MM.1S (cell line): ENCODE measurements at places on chromosomes 1 and 21.
A peak's percentile ranks its signal among the peaks of the same experiment; 100 is the strongest.

GRCh38 chr1:201476670-201477344 is 7.8 kb upstream of the PHLDA3 start:
- DNase-seq: peak; percentile 23

DNA sequence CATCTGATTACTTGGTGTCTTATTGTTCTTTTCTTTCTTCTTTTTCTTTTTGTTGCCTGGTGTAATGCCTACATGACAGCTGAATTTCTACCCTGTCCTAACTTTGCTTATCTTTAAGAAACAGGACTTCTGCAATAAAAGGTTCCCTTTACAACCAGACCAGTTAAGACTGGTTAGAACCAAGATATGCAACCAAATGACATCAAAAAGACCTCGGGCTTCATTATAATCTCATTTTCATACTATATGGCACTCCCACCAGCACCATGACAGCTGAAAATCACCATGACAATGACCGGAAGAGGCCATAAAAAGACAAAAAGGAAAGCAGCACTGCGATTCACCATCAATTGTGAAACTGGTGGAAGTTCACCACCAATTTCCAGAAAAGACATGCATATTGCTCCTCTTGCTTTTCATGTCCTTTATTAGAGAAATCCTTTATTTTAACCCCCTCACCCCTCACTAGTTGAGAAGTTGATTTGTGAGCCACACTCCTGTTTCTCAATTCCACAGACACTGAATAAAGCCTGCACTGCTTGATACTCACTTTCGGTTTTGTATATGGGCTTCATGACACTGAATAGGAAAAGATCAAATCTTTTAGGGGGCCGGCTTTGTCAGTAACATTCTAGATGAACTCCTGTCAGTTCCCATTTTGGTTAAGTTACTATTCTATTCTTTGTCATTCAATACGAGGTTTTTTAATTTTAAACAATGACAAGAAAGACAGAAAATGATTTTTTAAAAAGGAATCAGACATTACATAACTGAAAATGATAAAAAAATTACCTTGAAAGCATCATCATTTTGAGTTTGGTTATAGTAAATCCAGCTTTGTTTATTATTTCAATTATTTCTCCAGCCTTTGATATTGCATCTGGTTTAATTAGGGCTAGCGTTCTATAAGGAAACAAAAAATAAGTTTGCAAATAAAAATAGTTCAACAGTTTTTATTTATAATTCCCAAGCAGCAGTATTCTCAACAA is 58.1 kb downstream of the NME7 start:
- peak; percentile 57 for DNase-seq

- no peak for DNase-seq
Observed at GRCh38 chr1:174451408-174451807, 3.6 kb downstream of the GPR52 start.

DNA sequence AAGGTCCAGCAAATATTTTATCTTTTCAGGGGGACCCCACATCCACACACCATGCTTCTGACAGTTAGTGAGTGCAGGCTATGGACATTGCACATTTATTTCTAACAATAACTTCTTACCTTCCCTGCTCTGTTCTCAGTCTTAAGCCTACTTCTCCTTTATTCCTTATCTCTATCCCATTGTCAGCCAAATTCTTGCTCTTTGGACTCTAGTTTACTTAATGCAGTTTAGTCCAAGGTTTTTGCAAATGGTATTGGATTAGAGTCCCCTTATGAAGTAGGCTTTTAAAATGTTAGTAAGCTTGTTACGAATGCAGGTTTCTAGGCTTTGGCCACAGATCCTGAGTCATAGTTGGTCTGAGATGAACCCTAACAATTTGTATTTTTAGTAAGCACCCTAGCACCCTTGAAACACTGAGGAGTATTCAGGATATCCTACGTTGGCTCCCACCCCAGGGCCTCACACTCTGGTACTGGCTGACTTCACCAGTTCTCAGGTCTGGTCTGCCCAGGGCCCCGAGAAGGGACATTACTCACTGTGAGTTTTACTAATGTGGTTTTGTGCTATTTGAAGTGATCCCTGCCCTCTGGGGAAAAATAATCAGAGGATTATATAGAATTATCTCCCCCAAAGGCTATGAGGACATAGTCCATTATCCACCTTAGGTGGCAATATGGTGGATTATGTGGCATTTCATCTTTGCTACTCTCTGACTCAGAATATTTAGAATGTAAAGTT is 239.5 kb downstream of the TGFB2 start:
- DNase-seq: no peak

GRCh38 chr1:29344336-29344735 is 108.0 kb downstream of the PTPRU start:
- no peak for DNase-seq

DNA sequence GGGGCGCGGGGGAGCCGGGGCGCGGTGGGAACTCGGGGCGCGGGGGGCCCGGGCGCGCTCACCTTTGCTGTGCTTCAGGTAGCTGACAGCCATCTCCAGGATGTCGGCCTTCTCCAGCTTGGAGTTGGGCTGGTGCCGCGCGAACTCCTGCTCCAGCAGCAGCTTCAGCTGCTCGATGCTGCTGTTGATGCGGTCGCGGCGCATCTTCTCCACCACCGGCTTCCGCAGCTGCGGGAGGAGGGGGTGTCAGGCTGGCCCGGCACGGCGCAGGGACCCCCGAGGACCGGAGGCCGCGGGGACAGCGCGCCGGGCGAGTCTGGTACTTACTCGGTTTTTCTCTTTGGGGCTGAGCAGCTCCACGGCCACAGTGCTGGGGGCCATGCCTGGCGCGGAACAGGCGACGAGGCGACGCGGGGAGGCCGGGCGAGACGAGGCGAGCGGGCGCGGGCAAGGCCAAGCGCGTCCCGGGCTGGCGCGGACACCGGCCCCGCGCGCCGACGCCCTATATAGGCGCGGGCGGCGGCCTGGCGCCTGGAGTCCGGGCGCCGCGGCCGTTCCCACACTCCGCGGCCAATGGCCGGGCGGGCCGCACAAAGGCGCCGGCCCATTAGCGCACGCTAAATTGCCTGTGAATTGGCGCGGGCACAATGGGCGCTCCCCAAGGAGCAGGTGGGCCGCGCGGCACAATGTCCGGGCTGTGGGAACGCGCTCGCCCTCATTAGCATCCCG is at the start of gene HES5:
HES5 (minus strand) TSS at position 480 of the 729 bp plus-strand sequence; CDS start at position 381, 99 bp downstream.
- no peak for DNase-seq

- no peak for DNase-seq
Observed at GRCh38 chr1:165376041-165376810, 19.7 kb upstream of the LMX1A start.

DNA sequence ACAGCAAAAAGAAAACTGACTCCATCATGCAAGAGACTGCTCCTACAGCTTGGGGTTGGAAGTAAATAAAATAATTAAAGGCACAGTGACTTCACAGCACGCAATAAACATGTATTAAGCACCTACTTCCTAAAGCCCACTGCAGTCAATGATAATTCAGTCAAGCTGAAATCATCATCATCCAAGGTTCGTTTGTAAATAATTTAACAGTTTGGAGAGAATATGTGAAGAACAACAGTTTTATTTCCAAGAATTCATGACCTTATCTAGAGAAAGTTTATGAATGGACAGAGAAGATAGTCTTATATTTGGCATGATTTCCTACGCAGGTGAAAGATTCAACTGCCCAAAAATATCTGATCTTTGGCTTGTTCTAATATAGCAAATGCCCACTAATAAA is 86.8 kb downstream of the SMYD3 start:
- no peak for DNase-seq

GRCh38 chr1:165143437-165144065 is 213.0 kb downstream of the LMX1A start:
- peak; percentile 54 for DNase-seq
